ENCODE measurements at places on chromosomes 1 and 21. TPM values are rescaled to one million over a fixed set of nuclear protein-coding genes. Genes with fewer than 3 reads are reported as not detected.

CACNA1E gene
- total RNA-seq: not detected

DNA sequence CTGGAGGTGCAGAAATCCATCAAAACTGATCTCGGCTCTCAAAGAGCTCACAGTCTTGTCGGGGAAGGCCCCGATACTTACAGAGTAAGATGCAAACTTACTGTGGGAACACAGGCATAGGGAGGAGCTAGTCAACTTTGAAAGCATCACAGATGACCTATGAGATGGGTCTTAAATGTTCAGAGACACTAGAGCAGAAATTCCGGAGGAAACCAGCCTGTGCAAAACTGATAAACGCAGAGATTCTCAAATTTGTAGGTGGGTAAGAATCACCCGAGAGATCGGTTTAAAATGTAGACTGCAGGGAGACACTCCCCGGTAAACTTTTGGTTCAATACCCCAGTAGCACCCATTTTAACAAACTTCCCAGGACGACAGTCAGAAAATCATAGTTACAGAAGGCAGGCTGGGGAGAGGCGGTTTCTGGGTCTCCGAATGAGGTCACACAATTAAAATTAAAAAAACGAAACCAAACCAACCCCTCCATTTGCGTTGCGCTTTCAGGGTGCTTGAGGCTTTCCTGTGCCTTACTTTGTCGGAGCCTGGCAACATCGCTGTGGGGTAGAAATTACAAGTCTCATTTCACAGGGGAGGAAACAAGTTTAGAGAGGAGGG is 755 bp upstream of the THRAP3 start:
- peak overlapping the region; percentile 98 for H3K4me3 ChIP-seq
- H3K4me1 ChIP-seq: peaks cover 29% of the 10 kb centered on the region
- no peaks in the 10 kb centered on the region for H3K27me3 ChIP-seq
- no peak for DNase-seq

DNA sequence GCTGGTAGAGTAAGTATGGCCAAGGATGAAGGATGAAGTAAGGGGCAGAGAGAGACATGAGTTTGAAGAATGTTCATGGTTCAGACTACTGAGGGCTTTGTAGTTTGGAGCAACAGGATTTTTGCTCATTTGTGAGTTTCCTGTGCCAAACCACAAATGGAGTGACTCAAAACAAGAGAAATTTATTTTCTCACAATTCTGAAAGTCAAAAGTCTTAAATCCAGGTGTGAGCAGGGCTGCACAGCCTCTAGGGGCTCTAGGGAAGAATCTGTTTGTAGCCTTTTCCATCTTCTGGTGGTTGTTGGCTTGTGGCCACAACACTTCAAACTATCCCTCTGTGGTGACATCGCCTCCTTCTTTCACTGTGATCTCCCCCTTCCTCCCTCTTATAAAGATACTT is 58.9 kb downstream of the RHOU start:
- no peak overlapping the region for H3K27ac ChIP-seq
- no peaks in the 10 kb centered on the region for H3K4me1 ChIP-seq
- no peaks in the 10 kb centered on the region for H3K36me3 ChIP-seq
- peaks cover 5% of the 10 kb centered on the region for H3K27me3 ChIP-seq

DNA sequence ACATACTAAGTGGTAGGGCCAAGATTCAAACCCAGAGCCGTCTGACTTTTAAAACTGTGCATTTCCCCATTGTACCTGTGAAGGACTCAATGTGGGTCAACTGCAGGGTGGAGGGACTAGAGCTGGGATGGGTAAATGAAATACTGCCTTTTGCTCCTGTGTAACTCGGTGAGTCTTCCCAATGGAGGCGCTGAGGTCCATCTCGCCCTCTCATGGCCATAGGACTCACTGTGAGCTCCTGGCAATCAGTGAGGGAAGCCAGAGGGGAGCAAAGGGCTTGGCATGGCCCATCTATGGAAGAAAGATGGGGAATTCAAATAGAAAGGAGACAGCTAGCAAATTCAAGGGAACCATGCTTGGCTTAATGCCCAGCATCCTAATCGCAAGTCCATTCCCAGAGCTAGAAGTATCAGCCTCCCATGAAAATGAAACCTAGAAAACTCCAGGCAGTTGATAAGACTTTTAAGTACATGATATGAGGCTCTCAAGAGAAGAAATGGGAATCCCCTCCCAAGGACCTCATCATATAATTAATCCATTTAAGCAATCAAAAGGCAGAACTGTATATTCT is 25.4 kb upstream of the CGN start:
- peaks cover 3% of the 10 kb centered on the region for H3K27me3 ChIP-seq
- H3K4me1 ChIP-seq: no peaks in the 10 kb centered on the region
- no peaks in the 10 kb centered on the region for H3K36me3 ChIP-seq
- H3K27ac ChIP-seq: no peak overlapping the region

- H3K27me3 ChIP-seq: no peaks in the 10 kb centered on the region
- peaks cover 23% of the 10 kb centered on the region for H3K36me3 ChIP-seq
- H3K27ac ChIP-seq: peak overlapping the region; percentile 93
- no peak for DNase-seq
These were observed 1.0 kb downstream of the YOD1 start for GRCh38 chr1:207049974-207050391.

PEAR1 gene
- total RNA-seq: 28.2 TPM

OR6N1 gene
- total RNA-seq: not detected

AMY2A gene
- total RNA-seq: not detected

ZDHHC18 gene
- 19.8 TPM for total RNA-seq

GRCh38 chr1:29196863-29197589 is 15.3 kb upstream of the SRSF4 start:
- DNase-seq: no peak
- peaks cover 24% of the 10 kb centered on the region for H3K36me3 ChIP-seq
- H3K27me3 ChIP-seq: no peaks in the 10 kb centered on the region
- H3K4me1 ChIP-seq: peaks cover 7% of the 10 kb centered on the region
- H3K27ac ChIP-seq: peak overlapping the region; percentile 15

DNA sequence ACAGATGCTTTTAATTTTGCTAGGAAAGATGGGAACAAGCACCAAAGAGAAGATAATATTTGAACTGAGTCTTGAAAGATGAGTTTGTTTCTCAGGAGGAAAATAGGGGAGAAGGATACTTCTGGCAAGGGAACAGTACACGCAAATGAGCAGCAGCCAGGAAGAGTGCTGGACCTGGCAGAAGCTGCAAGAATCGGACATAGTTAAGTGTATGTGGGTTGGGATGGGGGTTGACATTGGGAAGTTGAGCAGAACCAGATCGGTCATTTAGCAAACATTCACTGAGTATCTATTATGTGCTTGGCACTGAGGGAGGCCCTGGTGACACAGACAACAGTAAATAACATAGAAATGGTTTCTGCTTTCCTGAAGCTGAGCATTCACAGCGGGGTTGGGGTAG is 198.8 kb downstream of the PLPP3 start:
- H3K4me3 ChIP-seq: no peak overlapping the region
- DNase-seq: no peak
- no peaks in the 10 kb centered on the region for H3K36me3 ChIP-seq
- peaks cover 2% of the 10 kb centered on the region for H3K4me1 ChIP-seq

KRTAP10-2 gene
- not detected for total RNA-seq

- no peaks in the 10 kb centered on the region for H3K4me1 ChIP-seq
- no peaks in the 10 kb centered on the region for H3K36me3 ChIP-seq
- H3K27me3 ChIP-seq: peaks cover 2% of the 10 kb centered on the region
- no peak for DNase-seq
- H3K27ac ChIP-seq: no peak overlapping the region
- no peak overlapping the region for H3K4me3 ChIP-seq
These were observed 163.5 kb downstream of the KCTD3 start for GRCh38 chr1:215730600-215730999.

DNA sequence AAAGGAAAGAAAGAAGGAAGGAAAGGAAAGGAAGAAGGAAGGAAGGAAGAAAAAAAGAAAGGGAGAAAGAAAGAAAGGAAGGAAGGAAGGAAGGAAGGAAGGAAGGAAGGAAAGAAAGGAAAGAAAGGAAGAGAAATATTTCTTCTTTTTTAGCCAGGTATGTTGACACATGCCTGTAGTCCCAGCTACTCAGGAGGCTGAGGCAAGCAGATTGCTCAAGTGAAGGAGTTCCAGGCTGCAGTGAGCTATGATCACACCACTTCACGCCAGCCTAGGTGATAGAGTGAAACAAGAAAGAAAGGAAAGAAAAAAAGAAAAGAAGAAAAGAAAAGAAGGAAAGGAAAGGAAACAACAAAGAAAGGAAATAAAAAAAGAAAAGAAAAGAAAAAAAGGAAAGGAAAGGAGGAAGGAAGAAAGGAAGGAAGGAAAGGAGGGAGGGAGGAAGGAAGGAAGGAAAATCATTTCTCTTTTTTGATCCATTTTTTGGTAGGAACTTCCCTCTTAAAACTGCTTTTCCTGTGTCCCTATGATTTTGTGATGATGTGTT is 5.8 kb upstream of the ZMYM1 start:
- peaks cover 32% of the 10 kb centered on the region for H3K27me3 ChIP-seq
- H3K27ac ChIP-seq: no peak overlapping the region
- peaks cover 2% of the 10 kb centered on the region for H3K36me3 ChIP-seq

- peak; percentile 94 for DNase-seq
- H3K4me1 ChIP-seq: peaks cover 34% of the 10 kb centered on the region
- H3K4me3 ChIP-seq: no peak overlapping the region
These were observed 8.0 kb upstream of the NAV1 start for GRCh38 chr1:201530741-201531531.

- peaks cover 9% of the 10 kb centered on the region for H3K4me1 ChIP-seq
- H3K27me3 ChIP-seq: no peaks in the 10 kb centered on the region
- H3K27ac ChIP-seq: no peak overlapping the region
- H3K4me3 ChIP-seq: no peak overlapping the region
- DNase-seq: no peak
- peaks cover 17% of the 10 kb centered on the region for H3K36me3 ChIP-seq
These were observed 100.0 kb upstream of the ACTL8 start for GRCh38 chr1:17655169-17655568.

GRCh38 chr1:148328884-148329283 is 154.2 kb downstream of the PPIAL4G start:
- no peak overlapping the region for H3K4me3 ChIP-seq
- peaks cover 5% of the 10 kb centered on the region for H3K4me1 ChIP-seq
- no peak for DNase-seq
- no peak overlapping the region for H3K27ac ChIP-seq
- no peaks in the 10 kb centered on the region for H3K36me3 ChIP-seq

Data from osteocyte (in vitro differentiated cells).